Left lung (tissue), 14 donors: ENCODE measurements at places on chromosomes 16 and 17. TPM values are rescaled to one million over a fixed set of nuclear protein-coding genes. Genes with fewer than 3 reads are reported as not detected.

- H3K36me3 ChIP-seq = peaks cover 90% of the 10 kb centered on the region
- H3K4me3 ChIP-seq = no peak overlapping the region
- peak overlapping the region; percentile 75 for H3K27ac ChIP-seq
- no peaks in the 10 kb centered on the region for H3K27me3 ChIP-seq
- peak; percentile 87 for DNase-seq
- H3K4me1 ChIP-seq = peaks cover 70% of the 10 kb centered on the region
Measured at GRCh38 chr17:1087381-1088241, 90.7 kb downstream of the TIMM22 start.

ZCCHC14 gene
- polyA plus RNA-seq = 30.8 TPM

TRPV2 gene
- polyA plus RNA-seq = 9.2 TPM

DNA sequence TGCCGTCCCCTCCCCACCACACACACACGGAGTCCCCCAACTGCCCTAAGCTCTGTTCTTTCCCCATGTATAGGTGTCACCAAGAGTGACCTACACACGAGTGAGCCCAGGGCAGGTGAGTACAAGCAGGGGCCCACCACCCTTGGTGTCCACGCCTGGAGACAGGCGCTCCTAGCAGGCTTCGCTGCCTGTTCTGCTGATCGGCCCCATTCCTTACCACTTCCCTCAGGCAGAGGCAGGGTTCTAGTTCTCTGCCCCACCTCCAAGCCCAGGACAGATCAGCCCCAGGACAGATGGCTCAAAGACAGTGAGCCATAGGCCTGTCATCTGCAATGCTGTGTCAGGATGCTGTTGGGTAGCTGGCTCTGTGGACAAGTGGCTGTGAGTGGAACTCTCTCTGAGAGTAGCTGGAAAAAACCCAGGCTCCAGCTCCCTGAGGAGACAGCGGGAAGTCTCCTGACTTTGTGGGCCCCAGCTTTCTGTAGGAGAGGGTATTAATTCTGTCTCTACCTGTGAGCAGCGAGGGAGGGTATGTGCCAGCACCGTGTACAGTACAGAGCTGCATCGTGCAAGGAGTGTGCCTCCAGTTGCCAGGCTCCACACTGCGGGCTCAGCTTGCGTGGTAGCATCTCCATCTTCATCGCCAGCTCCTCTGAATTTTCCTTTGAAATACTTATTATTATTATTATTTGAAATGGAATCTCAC, 897 bp downstream of the TP53I13 start:
- DNase-seq = no peak
- H3K27ac ChIP-seq = peak overlapping the region; percentile 87
- H3K4me1 ChIP-seq = peaks cover 10% of the 10 kb centered on the region
- H3K27me3 ChIP-seq = no peaks in the 10 kb centered on the region
- peaks cover 14% of the 10 kb centered on the region for H3K36me3 ChIP-seq

DNA sequence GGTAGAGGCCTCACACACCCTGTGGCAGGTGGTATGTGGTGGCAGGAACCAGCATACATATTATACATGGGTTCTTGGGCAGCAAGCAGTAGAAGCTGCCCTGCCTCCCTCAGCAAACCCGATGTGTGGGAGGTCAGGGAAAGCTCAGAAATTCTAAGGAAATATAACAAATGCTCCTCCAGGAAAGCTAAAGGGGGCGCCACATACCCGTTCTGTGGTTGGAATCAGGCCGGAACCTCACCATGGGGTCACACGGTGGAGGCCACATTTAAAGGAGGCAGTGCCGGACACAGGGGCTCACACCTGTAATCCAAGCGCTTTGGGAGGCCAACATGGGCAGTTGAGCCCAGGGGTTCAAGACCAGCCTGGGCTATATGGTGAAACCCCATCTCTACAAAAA, 12.4 kb upstream of the KATNB1 start:
- no peak for DNase-seq
- H3K36me3 ChIP-seq = no peaks in the 10 kb centered on the region
- H3K27ac ChIP-seq = no peak overlapping the region
- no peaks in the 10 kb centered on the region for H3K4me1 ChIP-seq
- H3K4me3 ChIP-seq = no peak overlapping the region
- no peaks in the 10 kb centered on the region for H3K27me3 ChIP-seq

DNA sequence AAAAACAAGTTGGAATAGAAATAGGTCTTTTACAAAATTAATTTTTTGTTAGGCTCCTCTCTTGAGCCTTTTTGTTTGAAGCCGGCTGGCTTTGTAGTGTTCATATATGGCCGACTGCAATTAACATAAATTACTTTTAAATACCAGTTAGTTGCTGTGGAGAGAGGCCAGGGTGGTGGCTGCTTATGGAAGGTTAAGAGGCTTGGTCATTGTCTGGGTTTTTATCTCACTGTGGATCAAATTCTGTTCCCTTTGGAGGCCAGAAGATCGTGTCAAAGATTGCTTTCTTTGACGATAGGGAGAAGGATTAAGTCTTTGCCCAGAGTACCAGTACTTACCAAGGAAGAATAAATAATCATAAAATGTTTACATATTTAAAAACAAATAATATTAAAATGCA, 39.9 kb downstream of the MSI2 start:
- no peaks in the 10 kb centered on the region for H3K4me1 ChIP-seq
- H3K27ac ChIP-seq = no peak overlapping the region
- no peak for DNase-seq
- no peak overlapping the region for H3K4me3 ChIP-seq

DNA sequence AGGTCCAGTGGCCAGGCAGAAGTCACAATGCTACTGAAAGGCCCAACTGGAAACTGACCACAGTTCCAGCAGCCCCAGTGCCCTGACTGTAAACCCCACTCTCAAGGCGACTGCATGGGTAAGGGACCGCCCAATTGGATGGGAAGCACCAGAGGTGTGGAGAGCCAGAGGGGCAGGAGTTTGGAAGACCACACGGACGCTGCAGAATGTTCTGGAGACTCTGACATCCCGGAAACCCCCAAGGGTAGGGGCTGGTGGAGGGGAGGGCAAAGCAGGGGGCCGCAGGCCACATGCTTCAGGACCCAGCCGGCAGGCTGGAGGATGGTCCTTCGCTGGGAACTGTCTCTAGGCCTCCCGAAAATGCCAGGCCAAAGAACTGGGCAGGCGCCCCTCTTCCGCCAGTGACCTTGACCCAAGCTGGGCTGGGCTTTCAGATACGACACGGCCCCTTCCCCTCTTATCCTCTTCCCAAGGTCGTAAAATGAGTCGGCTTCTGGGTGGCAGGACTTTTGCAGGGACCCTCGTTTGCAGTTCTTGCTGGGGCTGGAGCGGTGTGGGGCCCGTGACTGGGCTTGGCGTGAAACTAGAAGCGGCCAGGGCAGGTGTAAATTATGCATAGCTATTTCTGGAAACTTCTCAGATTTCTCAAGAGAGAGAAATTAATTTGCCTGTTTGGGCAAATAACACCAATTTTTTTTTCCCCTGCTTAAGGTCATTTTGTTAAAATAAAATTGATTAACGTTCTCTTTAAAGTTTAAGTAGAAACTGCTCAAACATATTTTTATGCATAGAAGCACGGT, 110.2 kb downstream of the C16orf78 start:
- no peak for DNase-seq
- no peaks in the 10 kb centered on the region for H3K4me1 ChIP-seq
- no peak overlapping the region for H3K4me3 ChIP-seq
- no peak overlapping the region for H3K27ac ChIP-seq
- no peaks in the 10 kb centered on the region for H3K36me3 ChIP-seq

ALOX15B gene
- 0.46 TPM for polyA plus RNA-seq

NPB gene
- 0.90 TPM for polyA plus RNA-seq

- no peaks in the 10 kb centered on the region for H3K27me3 ChIP-seq
- DNase-seq = no peak
- peaks cover 94% of the 10 kb centered on the region for H3K4me1 ChIP-seq
Measured at GRCh38 chr16:84607694-84608093, 10.2 kb downstream of the COTL1 start.

DNA sequence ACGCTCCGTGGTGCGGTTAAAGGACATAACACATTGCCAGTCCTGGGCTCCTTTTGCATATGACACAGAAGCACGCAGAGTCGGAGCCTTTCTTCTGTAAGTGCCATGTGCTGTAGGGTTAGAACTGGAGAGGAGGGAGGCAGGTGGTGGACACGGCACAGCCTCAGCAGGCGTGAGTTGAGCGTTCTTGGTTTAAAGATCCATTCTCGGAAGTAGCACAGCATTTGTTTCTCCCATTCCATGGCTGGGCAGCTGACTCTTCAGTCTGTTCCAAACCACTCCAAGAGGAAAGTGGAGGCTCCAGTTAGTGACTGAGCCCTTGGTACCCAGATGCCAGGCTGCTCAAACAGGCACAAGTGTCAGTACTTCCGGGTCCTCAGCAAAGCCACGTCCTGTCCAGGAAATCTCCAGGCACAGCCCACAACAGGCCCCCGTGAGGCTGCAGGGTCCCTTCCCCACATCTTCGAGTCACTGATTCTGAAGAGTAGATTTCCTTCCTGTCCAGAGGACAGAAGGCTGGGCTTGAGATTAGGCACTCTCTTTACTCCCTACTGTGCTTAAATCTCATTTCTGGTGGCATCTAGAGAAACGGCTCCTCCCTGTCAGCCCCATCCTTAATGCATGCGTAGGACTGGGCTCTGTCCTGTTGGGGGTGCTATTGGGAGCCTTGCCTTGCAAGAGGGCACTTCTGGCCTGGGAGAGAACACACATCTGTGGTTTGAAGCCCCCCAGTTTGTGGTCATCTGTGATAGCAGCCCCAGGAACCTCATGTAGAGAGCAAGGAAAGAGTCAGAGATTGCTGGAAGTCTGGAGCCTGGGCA, 39.6 kb upstream of the NAT9 start:
- H3K27me3 ChIP-seq = no peaks in the 10 kb centered on the region
- H3K4me3 ChIP-seq = no peak overlapping the region
- no peaks in the 10 kb centered on the region for H3K4me1 ChIP-seq
- DNase-seq = no peak

- no peak overlapping the region for H3K4me3 ChIP-seq
- no peaks in the 10 kb centered on the region for H3K27me3 ChIP-seq
- DNase-seq = no peak
- H3K27ac ChIP-seq = no peak overlapping the region
- H3K4me1 ChIP-seq = no peaks in the 10 kb centered on the region
Measured at GRCh38 chr16:50389900-50390299, 21.1 kb upstream of the BRD7 start.

TMEM88 gene
- polyA plus RNA-seq = 19.3 TPM

GRCh38 chr16:88331989-88332920, 50.5 kb upstream of the ZNF469 start:
- no peaks in the 10 kb centered on the region for H3K27me3 ChIP-seq
- H3K27ac ChIP-seq = peak overlapping the region; percentile 18
- no peaks in the 10 kb centered on the region for H3K4me1 ChIP-seq
- no peak for DNase-seq
- H3K36me3 ChIP-seq = no peaks in the 10 kb centered on the region
- no peak overlapping the region for H3K4me3 ChIP-seq

CX3CL1 gene
- 8.6 TPM for polyA plus RNA-seq

TBC1D10B gene
- polyA plus RNA-seq = 31.9 TPM

GRCh38 chr17:17348872-17349723, 45.9 kb downstream of the NT5M start:
- H3K27me3 ChIP-seq = peaks cover 17% of the 10 kb centered on the region
- H3K27ac ChIP-seq = no peak overlapping the region
- no peaks in the 10 kb centered on the region for H3K4me1 ChIP-seq
- H3K36me3 ChIP-seq = no peaks in the 10 kb centered on the region
- H3K4me3 ChIP-seq = no peak overlapping the region
- DNase-seq = no peak

DNA sequence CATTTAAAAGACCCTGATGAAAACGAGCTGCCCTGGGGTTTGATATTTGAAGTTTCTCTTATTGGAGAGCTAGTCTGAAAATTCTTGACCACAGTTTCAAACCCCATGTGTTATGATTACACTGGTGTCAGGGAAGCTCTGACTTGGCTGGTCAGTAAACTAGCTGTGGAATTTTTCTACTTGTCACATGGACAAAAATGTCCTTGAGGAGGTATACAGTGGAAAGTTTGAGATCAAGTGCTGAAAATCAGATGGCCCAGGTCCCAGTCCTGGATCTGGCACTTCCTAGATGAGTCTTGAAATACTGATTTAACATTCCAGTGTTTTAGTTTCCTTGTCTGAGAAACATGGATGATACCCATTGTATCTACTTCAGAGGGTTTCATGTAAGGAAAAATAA, 30.7 kb upstream of the SOX9 start:
- no peak overlapping the region for H3K27ac ChIP-seq
- H3K27me3 ChIP-seq = no peaks in the 10 kb centered on the region
- no peaks in the 10 kb centered on the region for H3K36me3 ChIP-seq
- H3K4me1 ChIP-seq = no peaks in the 10 kb centered on the region
- DNase-seq = no peak

TEN1 gene
- polyA plus RNA-seq = 32.2 TPM

GRCh38 chr16:86029131-86029741, 130.3 kb downstream of the IRF8 start:
- no peak overlapping the region for H3K4me3 ChIP-seq
- DNase-seq = peak; percentile 63
- H3K27ac ChIP-seq = no peak overlapping the region
- no peaks in the 10 kb centered on the region for H3K4me1 ChIP-seq

- no peaks in the 10 kb centered on the region for H3K36me3 ChIP-seq
- H3K4me3 ChIP-seq = no peak overlapping the region
- H3K27ac ChIP-seq = no peak overlapping the region
- H3K4me1 ChIP-seq = peaks cover 4% of the 10 kb centered on the region
- H3K27me3 ChIP-seq = no peaks in the 10 kb centered on the region
Measured at GRCh38 chr16:83002351-83003334, 375.9 kb downstream of the CDH13 start.

DNA sequence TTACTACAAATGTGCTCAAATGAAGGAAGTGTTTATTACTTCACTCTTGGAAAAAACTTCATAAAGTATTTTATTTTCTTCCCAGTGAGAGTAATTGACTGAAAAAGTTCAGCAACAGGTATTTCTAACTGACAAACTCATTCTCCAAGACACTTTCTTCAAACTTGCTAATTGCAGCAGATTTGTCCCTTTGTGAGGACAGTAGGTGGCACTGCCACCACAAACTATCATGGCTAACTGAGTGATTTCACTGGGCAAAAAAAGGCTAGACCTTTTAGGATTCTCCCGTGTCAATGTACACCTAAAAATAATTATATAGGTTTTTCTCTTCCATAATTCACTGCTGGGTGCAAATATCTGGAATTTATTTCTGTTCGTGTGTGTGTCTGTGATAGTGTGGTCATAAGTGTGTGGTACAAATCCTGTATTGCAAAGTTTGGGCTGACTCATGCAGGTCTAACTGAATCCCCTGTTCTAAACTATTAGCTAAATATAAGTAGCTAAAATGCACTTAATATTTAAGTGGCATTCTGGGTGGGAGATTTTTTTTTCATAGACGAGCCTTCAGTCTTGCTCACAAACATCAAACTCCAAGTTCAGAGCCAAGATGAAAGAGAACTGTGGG, 3.9 kb downstream of the HS3ST3A1 start:
- H3K27me3 ChIP-seq = peaks cover 70% of the 10 kb centered on the region
- no peak overlapping the region for H3K27ac ChIP-seq
- no peak overlapping the region for H3K4me3 ChIP-seq
- no peaks in the 10 kb centered on the region for H3K36me3 ChIP-seq
- H3K4me1 ChIP-seq = no peaks in the 10 kb centered on the region

SCNN1G gene
- 6.1 TPM for polyA plus RNA-seq

P2RX5 gene
- 0.40 TPM for polyA plus RNA-seq

GRCh38 chr17:68452724-68453290, 4.5 kb downstream of the WIPI1 start:
- H3K36me3 ChIP-seq = no peaks in the 10 kb centered on the region
- no peak for DNase-seq
- H3K4me3 ChIP-seq = no peak overlapping the region
- H3K27ac ChIP-seq = no peak overlapping the region
